ENCODE measurements at places on chromosomes 2 and 18. TPM values are rescaled to one million over a fixed set of nuclear protein-coding genes. Genes with fewer than 3 reads are reported as not detected.

The MDH1B gene
- 0.57 TPM for total RNA-seq

The GGCX gene
- 18.9 TPM for total RNA-seq

DNA sequence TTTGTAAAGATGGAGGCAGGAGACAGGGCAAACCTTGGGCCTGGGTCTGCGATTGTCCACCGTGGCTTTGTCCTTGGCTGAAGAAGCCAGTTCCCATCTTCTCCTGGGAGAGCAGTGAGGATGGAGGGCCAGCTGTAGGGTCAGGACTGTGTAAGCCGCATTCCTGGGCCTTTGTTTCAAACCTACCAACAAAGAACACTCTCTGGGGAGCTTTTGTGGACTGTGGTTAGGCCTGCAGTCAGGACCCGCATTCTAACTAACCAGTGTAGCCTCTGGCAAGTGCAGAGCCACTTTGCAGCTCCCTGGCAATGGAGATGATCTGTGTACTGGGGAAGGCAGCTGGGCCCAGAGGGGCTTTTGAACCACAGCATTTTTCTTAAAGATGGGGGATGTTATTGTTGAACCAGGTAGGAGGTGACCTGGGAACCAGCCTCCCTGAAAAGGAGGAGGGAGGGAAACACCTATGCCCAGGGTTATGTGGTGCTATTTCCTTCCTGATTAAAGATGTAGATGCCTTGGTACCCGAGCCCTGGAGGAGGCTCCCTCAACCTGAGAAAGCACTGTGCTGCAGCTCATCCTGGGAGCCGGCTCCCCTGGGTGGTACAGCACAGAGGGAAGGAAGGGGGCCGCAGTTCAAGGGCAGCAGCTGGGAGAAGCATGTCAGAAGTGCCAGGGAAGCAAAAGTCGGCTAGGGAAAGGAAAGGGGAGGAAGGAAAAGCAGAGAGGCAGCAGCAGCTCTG, 12.7 kb upstream of the SMAD4 start:
- no peak for DNase-seq

- DNase-seq: no peak
Observed at GRCh38 chr2:28692411-28692810, 59.2 kb upstream of the PPP1CB start.

- no peak for DNase-seq
Observed at GRCh38 chr2:19261061-19261460, 97.4 kb downstream of the OSR1 start.

GRCh38 chr2:136215449-136215848, 97.5 kb upstream of the CXCR4 start:
- no peak for DNase-seq

- no peak for DNase-seq
Observed at GRCh38 chr2:64166637-64167420, 22.6 kb upstream of the PELI1 start.

DNA sequence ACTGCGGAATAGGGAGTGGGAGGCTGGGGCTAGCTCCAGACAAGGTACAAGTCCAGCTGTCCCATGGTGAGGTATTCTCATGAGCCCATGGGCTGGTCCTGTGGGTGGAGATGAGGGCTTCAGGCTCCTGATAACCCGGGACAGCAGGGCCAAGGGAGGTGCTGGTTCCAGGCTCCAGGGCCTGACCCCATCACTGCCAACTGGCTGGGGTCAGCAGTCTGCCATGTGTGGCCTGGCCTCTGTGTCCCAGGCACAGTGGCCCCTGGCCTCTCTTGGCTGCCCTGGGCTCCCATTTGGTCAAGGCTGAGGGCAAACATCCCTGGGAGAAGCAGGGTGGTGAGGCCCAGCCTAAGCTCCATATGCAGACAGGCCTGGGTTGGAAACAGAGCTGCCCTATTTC, 966 bp upstream of the OXER1 start:
- DNase-seq: no peak

DNA sequence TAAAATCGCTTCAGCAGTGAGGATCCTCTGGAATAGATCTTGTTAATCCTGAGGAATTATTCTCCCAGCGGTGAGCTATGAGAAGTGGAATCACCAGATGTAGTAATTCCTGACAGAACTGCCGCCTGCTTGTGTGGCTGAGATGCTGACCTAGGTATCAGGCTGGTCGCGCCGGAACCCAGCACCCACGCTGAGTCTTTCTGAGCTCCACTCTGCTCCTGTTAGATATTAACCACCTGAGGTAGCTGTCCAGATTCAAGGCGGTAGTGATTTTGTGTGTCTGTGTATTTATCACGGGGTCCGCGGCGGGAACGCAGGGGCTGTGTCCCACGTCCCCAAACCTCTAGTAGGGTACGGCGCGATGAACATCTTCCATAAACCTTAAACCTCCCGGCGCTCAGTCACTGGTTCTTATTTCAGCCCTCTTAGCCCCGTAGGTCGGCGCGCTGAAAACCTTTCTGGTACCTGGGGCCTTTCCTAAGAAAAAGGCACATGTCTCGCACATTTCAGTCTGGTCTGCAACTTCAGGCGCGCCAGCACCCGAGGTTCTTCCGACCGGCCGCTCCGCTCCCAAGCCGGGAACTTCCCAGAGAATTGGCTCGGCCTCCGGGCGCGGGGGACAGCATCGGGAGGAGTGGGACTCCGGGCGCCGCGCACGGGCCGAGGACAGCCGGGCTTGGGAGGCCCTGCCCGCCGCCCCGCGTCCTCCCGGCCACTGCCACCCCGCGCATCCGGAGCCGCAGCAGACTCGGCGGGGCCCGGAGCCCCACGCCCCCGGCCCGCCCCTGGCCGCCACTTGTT, 542 bp upstream of the CNNM3 start:
- DNase-seq: no peak

DNA sequence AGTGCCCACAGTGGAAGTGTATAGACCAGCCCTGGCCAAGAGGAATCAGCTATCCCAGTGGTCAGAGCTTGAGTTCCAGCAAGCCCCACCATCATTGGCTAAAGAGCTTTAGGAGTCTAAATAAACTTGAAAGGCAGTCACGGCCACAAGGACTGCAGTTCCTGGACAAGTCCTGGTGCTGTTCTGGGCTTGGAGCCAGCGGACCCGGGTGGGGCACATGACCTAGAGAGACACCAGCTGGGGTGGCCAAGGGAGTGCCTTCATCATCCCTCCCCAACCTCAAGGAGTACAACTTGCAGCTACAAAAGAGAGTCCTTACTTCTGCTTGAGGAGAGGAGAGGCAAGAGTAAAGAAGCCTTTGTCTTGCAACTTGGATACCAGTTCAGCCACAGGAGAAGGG, 439.8 kb upstream of the TMEFF2 start:
- no peak for DNase-seq

All from activated CD8-positive, alpha-beta T cell treated with anti-CD3 and anti-CD28 coated beads, Interleukin-2, amount 10 ng/mL, durations not matched to agents 7 days and 5 days (primary cell).